NCI-H1694 treated with DMSO at 0.1 percent for 48 hours (cell line): ENCODE measurements at places on chromosomes 11 and 22.

DNA sequence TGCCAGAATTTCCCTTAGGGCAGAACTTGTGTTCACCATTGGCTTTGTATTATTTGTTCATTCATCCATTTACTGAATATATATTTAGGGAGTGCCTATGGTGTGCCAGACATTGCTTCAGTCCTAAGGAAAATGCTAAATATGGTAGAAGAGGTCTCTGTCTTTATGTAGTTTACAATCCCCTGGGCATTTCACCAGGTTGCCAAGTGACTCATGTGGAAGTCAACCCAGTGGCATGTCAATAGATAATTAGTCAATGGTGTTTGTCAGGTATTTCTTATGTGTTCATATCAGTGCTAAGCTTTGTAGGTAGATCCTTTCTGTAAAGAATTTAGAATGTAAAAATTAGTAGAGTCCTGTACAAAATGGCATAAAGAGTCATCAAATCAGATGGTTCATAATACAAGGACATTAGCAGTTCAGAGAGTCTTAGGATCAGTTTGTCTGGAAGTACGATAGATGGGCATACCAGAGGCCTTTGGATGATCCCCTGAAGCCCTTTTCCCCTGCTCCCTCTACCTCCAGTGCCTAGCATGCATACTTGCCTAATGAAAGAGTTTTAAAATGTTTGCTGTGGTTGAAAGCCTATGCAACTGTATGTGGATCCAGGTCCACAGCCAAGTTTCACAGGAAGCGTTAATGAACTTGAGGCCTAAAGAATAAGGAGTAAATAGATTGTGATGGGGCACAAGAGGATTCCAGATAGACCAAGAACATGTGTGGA, 58.5 kb upstream of the SESN3 start:
- no peak for DNase-seq

- no peak for DNase-seq
These were observed 84.5 kb downstream of the MN1 start for GRCh38 chr22:27717094-27717493.

GRCh38 chr11:20160425-20161229, at the start of gene DBX1:
TSS of gene DBX1 (minus strand) at chr11:20160475. CDS start at chr11:20160324, 151 bp downstream.
- DNase-seq: no peak

DNA sequence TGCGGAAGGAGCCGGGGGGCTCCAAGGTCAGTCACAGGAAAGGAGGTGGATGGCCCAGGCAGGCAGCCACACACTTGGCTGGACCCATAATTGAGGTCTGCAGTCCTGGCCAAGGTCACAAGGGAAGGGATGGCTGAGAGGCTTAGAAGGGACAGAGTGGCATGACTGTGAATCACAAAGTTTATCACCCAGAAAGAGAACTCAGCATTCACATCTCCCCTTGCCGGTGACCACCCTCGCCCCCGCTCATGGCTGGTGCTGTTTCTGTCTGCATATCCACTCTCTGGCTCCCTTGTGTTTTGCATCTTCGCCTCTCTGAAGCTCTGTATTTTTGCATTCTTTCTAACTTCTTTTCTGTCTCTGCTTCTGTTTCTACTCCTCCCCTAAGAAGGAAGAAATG, 117.5 kb downstream of the FEZ1 start:
- no peak for DNase-seq

DNA sequence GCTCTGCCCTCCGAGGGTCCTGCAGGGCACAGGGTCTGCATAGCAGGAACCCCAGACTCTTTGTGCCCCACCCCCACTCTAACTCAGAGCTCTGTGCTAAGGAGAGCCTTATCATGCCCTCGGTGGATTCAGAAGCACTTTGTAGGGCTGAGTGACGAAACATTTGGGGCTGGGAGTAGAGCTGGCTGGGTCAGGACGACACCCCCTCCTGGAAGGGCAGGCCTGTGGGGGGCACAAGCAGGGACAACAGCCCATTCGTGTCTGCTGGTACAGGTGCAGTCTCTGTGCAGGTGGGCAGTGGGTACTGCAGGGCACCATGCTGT, 8.9 kb downstream of the APOBEC3A start:
- DNase-seq: no peak
